ENCODE measurements at places on chromosomes 2 and 18.

DNA sequence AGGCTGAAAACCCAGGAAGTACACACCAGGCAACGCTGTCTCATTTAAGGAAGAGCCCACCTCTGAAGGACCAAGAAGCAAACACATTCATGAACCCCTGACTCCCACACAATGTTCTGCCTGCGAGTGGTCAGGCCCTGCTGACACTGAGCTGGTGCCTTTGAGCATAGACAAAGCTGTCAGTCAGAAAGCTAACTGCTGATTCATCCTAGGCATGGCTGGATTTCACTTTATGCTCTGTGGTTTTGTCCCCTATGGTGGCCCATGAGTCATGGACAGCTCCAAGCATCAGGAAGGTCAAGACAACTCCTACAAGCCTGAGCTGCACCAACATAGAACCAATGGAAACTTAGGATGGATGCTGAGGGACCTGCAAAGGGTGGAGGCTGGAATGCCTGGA is 78.9 kb downstream of the UXS1 start:
- no peak for DNase-seq

- peak; percentile 17 for DNase-seq
Measured at GRCh38 chr18:25814841-25815458, 275.5 kb downstream of the SS18 start.

DNA sequence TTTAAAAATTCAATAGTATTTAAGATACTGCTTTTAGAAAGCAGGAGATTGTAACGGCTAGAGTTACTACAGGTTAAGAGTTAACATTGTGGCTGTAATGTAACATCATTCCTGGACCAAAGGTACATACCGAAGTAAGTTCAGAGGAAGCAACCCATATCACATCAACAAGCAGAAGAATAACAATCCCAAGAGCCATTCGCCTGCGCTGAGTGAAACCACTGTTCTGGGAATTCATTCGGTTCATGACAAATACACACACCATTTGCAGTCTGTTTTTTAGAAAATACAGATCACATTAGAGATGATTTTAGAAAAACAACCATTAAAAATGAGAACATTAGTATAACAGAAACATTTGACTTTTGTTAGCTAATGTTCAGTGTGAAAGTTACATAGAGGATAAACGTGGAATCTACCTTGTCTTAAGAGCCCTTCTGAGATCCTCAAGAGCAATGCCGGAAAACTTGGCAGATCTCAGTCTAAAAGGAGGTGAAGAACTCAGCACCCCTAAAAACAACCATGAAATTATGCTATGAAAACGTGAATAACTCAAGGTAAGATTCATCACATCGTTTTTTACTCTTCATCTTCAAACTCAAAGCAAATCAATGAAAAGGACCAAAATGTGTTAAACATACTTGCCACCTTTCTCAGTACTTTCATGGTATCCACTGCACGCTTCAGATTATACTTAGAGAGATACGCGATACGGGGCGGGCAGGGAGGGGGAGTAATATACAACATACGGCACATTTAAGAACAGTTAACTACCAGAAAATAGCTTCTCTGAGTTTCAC is 1.2 kb downstream of the SLC35F5 start:
- no peak for DNase-seq

DNA sequence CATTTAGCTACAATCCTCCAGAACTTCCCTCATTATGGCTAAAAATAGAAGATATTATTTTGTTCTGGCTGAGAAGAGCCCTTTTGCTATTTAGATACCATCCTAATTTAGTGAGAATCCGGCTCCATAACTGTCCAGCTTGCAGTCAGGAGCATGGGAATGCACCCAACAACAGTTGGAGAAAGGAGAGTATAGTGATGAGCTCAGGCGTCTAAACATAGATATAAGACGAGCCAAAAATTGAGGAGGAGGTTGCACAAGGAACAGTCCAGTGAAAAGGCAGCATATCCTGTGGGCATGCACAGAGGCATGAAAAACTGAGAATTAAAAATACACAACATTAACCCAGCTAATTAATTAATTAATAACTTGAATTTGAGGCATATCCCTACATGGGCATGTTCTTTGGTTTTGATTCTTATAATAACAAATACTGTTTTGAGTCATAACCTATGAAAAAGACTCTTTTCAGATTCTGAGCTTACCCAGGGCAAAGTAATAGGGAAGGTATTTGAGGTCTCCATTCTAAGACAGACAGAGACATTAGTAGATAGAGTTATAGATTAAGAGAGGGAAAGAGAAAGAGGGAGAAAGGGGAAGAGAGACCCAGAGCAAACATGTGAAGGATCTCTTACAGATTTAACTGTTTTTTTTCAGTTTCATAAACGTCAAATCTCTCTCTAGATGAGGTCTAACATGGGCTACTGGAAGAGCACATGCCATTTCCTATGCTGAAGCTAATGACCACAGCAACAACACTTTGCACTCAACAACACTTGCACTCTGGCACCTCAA is 311.2 kb downstream of the OSR1 start:
- DNase-seq: no peak

DNA sequence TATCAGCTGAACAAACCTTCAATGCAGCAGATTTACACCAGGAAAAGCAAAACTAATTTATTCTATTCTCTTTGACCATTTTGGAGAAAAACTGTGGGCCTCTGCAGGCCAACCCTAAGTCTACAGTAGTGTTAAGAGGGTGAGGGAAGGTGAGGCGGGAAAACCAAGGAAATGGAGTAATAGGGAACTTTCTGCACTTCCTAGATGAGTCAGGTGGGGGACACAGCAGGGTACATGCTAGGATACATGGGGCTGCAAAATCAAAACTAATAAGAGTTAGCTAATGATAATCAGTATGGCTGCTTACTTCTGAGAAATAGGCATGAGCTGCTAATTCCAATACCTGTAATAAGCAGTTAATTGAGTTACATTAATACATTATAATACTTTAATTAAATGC is 66.0 kb upstream of the PGAP1 start:
- no peak for DNase-seq

DNA sequence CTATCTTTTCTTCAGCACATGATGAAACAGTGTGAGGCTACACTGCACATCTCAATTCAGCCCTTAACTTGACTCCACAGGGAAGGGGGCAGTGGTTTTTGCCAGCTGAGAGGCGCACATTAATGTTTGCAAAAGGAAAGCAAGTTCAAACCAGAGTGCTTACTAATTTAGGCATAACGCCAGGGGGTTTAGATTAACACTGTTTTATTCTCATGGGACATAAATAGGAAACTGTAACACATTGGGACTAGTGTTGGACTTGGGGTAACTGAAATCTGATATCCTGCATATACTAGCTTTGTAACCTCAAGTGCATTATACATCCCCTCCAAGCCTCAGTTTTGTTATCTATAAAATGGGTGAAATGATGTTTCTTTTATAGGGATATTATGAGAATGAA is 821.2 kb upstream of the ID2 start:
- no peak for DNase-seq

GRCh38 chr2:63242747-63243146 is 192.1 kb downstream of the OTX1 start:
- no peak for DNase-seq

- peak; percentile 42 for DNase-seq
Measured at GRCh38 chr2:61426267-61426897, 44.5 kb downstream of the USP34 start.

DNA sequence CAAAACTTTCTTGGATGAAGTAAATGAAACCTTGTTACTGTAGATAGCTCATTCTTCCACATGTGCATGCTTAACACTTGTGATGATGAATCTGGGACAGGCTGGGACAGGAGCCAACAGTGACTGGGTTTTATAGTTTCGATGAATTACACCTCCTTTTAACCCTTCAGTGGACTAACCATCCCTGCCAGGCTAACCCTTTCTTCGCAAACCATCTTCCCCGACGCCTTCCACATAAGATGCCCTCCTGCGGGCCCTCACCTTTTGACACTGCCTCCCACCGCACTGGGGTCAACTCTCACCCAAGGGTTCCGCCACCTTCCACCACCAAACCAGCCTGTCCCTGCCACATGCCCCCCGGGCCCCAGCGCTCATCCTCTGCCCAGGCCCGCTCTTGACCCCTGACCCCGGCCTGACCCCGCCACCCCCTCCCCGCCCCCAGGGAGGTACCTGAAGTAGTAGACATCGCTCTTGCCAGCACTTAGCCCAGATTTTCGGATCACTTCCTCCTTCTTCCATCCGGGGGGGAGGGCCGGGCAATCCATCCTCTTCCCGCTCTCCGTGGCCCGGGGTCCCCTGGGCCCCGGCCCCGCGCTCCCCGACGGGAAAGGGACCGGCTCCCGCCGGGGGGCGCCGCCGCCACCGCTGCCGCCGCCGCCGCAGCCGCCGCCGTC is 764 bp downstream of the MBD2 start:
- DNase-seq: peak; percentile 40

DNA sequence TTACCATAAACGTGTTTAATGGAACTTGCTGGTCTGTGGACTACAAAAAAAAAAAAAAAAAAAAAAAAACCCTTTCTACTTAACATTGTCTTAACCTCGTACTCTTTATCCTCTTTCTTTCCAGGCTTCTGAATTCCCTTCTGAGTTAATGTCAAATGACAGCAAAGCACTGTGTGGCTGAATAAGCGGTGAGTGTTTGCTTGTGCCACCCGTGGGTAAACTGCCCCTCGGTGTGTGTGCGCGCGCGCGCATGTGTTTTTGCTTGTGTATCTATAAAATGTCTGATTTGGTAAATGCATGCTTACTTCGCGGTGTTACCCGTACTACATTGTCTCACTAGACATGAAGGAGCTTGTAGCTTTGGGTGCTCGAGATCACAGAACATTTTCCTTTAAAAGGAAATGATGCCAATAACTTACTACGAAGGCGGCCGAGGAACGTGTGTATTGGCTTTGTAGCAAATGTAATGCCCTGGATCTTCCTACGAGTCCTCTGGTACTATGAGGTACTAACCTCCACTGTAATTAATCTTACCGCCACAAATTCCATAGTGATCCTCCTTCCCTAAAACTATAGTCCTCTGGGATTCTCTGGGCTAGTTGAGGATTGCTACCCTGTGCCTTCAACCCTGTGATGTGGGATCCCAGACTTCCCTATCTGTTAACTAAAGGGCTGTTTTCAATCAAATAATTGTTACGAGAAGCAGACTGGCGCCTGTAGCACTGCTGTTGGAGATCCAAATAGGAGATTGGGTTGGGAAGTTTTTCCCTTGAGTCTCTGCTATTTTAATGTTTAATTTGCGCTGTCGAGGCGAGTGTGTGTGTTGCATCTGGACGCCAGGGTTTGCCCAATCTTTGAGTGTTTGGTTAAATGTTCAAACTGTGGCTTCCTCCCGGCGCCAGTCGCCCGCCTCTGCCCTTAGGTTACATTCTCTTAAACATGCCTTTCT is 1.1 kb downstream of the ID2 start:
- DNase-seq: peak; percentile 77

DNA sequence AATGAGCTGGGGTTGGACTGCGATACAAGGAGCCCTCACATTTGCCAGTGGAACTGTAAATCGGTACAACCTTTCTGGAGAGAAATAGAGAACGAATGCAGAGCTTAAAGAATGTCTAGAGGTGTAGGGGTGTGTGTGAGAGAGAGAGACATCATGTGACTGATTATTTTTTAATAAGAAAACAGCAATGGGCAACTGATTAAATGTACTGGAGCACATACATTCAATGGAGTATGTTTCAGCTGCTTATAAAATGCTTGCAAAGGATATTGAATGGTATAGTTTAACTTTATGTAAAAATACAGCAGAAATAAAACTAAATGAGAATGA is 391 bp upstream of the TMEM17 start:
- no peak for DNase-seq

DNA sequence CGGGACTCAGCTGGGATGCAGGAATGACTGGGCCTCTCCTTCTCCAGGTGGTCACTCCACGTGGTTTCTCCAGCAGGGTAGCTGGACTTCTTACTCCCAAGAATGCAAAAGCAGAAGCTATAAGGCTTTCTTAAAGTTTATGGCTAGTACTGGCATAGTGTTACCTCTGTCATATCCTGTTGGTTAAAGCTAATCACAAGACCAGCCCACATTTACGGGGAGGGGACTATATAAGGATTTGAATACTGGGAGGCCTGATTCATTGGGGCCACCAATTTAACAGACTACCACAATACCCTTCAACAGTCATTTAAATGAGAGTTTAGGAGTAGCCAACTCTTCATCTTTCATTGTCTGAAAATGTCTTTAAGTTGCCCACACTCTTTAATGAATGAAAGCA is 94.4 kb upstream of the TSPYL6 start:
- DNase-seq: no peak

DNA sequence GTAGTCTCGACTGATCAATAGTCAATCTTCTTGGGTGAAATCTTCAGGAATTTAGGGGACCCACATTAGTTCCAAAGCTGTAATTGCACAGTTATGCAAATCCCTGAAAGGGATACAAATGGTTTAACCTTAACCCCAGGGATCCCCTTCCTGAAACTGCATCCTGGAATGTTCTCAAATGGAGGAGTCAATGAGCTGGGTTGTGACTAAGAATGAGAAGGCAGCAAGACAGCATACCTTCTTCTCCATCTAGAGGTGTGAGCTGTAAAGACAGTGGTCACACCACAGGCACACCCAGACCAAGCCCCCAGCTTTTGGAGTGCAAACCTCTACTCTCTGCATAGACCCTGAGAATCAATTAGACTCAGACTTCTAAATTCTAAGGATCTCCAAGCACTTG is 164.7 kb upstream of the MEIS1 start:
- no peak for DNase-seq

- DNase-seq: no peak
Measured at GRCh38 chr2:100755441-100755840, 64.5 kb upstream of the NPAS2 start.

GRCh38 chr2:206408323-206409320 is 34.7 kb upstream of the ADAM23 start:
- no peak for DNase-seq

- no peak for DNase-seq
Measured at GRCh38 chr2:108884619-108885018, 98.0 kb downstream of the CCDC138 start.

GRCh38 chr2:235551965-235552364 is 58.1 kb downstream of the AGAP1 start:
- DNase-seq: peak; percentile 76

DNA sequence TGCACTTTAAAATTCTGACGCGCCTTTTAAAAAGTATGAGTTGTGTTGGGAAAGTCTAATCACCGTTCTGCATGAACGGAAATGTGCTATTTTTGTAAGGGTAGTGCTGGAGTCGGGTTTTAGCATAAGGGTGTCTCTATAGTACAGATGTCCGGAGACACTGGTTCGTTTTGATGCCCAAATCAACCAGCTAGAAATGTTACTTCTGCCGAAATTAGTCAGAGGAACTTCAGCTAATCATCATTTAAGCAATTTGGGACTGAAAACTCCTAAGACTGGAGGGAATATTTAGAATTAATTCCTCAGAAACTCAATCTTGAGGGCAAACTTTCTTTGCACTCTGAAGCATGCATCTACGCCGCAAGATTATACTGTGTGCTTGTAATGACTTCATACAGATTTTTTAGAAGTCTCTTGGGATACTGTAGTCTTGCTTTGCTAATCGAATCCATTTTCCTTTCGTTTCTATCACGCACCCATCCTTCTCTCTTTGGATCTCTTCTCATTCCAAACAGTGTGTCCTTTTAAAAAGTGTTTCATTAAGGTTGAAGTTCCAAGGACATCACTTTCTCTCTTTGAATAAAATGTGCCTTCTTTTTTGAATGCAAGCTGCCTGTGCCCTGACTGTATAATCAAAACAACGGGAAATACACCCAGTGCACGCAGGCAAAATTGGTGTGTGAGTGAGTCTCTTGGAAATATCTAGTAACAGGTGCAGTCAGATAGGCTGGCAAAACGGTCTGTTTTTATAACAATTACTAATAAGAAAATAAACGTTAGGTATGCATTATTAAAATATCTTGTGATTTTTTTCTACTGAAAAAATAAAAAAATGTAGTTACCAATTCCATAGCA is 270.9 kb upstream of the TCF4 start:
- no peak for DNase-seq

- no peak for DNase-seq
Measured at GRCh38 chr2:120267348-120267747, 14.7 kb downstream of the RALB start.
